Naive thymus-derived CD4-positive, alpha-beta T cell (primary cell): ENCODE measurements at places on chromosomes 6 and 20.
A peak's percentile ranks its signal among the peaks of the same experiment; 100 is the strongest.

DNA sequence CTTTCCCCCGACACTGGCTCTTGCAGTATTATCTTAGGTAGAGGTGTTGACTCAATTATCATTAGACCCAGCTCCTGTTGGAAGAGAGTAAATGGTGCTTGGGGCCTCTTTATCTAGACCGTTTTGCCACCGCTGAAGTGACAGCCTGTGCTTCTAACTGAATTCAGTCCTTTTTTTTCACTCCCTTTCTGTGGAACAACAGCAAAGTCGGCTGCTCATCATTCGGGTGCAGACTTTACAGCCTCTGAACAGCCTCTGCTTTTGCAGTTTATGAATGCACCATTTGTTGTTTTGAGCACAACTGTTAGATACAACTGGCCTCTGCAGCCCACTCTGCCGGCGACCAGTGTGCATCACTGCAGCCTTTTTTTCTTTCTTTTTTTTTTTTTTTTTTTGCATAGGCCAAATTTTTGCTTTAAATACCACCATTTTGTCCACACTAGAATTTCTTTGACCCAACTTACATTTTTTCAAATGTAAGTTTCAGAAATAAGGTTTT is 35.8 kb downstream of the RREB1 start:
- peaks cover 21% of the 10 kb centered on the region for H3K4me1 ChIP-seq
- H3K27ac ChIP-seq: peak overlapping the region; percentile 8
- DNase-seq: no peak
- peaks cover 4% of the 10 kb centered on the region for H3K36me3 ChIP-seq
- H3K27me3 ChIP-seq: no peaks in the 10 kb centered on the region

GRCh38 chr20:53413186-53413631 is 180.4 kb downstream of the ZNF217 start:
- no peaks in the 10 kb centered on the region for H3K36me3 ChIP-seq
- H3K4me3 ChIP-seq: no peak overlapping the region
- no peaks in the 10 kb centered on the region for H3K27me3 ChIP-seq
- peak; percentile 20 for DNase-seq

DNA sequence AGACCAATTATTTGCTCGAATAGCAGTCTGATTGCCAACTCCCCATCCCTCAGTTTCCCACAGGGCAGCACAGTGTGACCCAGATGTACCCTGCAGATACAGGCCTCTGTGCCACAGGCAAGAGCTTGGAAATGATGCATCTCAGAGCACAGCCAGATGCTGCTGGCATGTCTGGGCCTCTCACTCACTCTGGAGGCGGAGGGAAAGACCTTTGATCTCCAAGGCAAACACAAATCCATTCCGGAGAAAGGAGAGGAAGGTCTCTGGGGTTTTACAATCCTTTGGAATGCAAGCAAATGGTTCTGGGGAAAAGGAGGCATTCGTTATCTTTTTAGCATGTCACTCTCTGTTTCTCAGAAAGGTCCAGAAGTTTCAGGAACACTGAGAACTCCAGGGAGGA is 74.2 kb downstream of the RIOK1 start:
- H3K4me3 ChIP-seq: no peak overlapping the region
- H3K36me3 ChIP-seq: no peaks in the 10 kb centered on the region
- no peak overlapping the region for H3K27ac ChIP-seq
- no peaks in the 10 kb centered on the region for H3K4me1 ChIP-seq
- no peaks in the 10 kb centered on the region for H3K27me3 ChIP-seq

GRCh38 chr6:166484863-166485262 is 101.6 kb downstream of the RAMACL start:
- no peaks in the 10 kb centered on the region for H3K36me3 ChIP-seq
- peaks cover 17% of the 10 kb centered on the region for H3K4me1 ChIP-seq

- H3K27ac ChIP-seq: no peak overlapping the region
- no peaks in the 10 kb centered on the region for H3K27me3 ChIP-seq
- DNase-seq: no peak
- no peak overlapping the region for H3K4me3 ChIP-seq
- H3K36me3 ChIP-seq: no peaks in the 10 kb centered on the region
These were observed 63.3 kb upstream of the EXOC2 start for GRCh38 chr6:756224-756623.

DNA sequence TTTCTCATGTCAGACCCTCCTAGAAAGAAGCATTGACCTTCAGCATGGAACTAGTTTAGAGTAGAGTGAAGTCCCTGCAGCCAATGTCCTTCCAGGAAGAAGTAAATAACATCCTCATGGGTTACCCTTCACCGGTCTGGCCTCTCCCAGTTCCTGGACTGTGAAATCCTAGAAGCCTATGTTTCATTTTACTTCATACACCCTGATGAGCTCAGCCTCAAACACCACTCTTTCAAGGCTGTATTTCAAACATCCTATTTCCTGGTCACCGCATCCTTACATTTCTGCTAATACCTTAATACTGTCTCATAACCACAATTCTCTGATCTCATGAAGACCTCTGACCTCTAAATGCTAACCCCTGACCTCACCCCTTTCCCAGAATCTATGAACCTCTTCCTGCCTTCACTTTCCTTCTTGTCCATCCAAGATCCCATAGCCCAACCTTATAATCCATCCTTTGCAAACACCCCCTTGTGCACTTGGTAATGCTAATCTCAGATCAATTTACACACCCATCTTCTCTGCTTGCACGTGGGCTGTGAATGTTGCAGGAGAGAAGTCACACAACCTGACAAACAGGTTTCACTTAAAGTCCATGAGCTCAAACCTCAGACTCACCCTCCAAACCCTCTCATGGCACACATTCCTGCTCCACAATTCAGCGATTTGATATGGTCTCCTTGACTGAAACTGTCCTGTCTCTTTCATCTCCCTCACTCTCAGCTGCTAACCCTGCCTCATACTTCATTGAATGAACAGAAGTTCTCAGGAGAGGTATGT is 30.2 kb downstream of the SLC2A10 start:
- no peak overlapping the region for H3K4me3 ChIP-seq
- H3K27me3 ChIP-seq: no peaks in the 10 kb centered on the region
- H3K4me1 ChIP-seq: no peaks in the 10 kb centered on the region
- no peak overlapping the region for H3K27ac ChIP-seq
- no peak for DNase-seq

DNA sequence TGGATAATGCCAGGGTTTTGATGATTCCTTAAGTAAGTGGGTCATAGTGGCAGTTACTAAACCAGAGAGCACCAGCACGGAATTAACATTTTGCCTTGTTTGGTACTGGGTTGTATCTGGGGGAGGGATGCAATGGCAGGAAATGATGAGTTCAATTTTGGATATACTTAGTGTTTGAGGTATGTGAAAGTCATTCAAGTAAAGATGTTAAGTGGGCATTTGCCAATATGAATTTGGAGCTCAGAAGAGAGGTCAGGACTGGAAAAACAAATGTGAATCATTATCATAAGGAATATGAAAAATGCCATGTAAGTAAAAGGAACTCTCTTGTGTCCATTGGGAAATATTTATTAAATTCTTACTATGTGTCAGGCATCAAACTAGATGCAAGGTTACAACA is 6.2 kb downstream of the PXT1 start:
- H3K27me3 ChIP-seq: no peaks in the 10 kb centered on the region
- H3K27ac ChIP-seq: no peak overlapping the region
- no peaks in the 10 kb centered on the region for H3K36me3 ChIP-seq
- no peak overlapping the region for H3K4me3 ChIP-seq
- peaks cover 4% of the 10 kb centered on the region for H3K4me1 ChIP-seq

GRCh38 chr20:1790386-1790785 is 104.8 kb upstream of the SIRPA start:
- H3K27ac ChIP-seq: no peak overlapping the region
- DNase-seq: no peak
- H3K36me3 ChIP-seq: no peaks in the 10 kb centered on the region
- H3K4me1 ChIP-seq: no peaks in the 10 kb centered on the region
- no peak overlapping the region for H3K4me3 ChIP-seq
- no peaks in the 10 kb centered on the region for H3K27me3 ChIP-seq

DNA sequence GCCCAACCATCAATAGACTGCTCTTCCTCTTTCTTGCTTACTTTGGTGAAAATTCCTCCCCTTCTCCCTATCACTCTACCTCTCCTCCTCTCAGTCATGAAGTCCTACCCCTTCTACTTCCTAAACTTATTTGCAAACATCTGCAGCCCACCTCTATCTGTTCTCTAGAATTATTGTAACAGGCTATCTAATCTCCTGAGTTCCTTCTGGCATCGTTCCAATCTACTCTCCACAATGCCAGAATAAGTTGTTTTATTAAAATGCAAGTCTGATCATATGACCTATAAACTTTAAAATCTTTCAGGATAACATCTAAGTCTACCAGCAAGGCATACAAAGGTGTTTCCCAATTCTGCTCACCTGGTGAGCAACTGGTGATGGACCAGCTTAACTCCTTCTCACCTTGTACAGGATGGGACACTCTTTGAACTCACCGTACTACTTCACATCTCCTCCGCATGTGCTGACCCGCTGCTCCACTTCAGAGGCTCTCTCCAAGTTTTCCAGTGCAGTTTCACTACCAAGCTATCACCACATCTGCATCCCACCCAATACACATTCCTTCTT is 7.9 kb downstream of the CD164 start:
- DNase-seq: no peak
- H3K27me3 ChIP-seq: no peaks in the 10 kb centered on the region
- H3K27ac ChIP-seq: no peak overlapping the region
- H3K36me3 ChIP-seq: peaks cover 64% of the 10 kb centered on the region

DNA sequence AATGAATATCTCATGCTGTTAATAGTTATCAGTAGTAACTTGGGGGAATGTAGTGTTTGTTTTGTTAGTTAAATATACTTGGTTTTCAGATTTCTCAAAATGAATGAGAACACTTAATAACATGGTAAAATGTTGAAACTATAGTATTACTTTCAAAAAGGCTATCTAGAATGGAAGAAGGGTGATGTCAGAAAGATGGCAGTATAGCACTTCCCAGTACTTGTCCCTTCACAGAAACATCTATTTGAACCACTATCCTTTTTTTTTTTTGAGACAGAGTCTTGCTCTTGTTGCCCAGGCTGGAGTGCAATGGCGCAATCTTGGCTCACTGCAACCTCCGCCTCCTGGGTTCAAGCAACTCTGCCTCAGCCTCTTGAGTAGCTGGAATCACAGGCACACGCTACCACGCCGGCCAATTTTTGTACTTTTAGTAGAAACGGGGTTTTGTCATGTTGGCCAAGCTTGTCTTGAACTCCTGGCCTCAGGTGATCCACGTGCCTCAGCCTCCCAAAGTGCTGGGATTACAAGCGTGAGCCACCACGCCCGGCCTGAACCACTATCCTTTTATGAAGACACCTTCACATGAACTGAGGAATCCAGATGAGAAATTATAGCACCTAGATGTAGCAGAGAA is 4.7 kb upstream of the ECHDC1 start:
- no peaks in the 10 kb centered on the region for H3K36me3 ChIP-seq
- DNase-seq: no peak
- no peak overlapping the region for H3K4me3 ChIP-seq

DNA sequence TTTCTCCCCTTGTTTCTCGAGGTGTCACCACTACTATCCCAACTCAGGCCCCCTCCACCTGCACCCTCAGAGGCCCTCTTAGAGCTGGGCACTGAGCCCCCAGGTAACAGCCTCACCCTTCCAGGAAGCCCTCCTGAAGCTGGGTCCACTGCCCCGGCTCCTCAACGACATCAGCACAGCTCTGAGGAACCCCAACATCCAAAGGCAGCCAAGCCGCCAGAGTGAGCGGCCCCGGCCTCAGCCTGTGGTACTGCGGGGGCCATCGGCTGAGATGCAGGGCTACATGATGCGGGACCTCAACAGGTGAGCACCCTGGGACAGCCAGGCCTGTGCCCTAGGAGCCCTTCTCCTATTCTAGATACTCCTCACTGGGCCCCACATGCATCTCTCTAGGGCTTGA is 12.9 kb upstream of the ZBTB9 start:
- H3K4me3 ChIP-seq: no peak overlapping the region
- H3K27me3 ChIP-seq: no peaks in the 10 kb centered on the region
- H3K4me1 ChIP-seq: no peaks in the 10 kb centered on the region
- no peak overlapping the region for H3K27ac ChIP-seq
- peaks cover 13% of the 10 kb centered on the region for H3K36me3 ChIP-seq

DNA sequence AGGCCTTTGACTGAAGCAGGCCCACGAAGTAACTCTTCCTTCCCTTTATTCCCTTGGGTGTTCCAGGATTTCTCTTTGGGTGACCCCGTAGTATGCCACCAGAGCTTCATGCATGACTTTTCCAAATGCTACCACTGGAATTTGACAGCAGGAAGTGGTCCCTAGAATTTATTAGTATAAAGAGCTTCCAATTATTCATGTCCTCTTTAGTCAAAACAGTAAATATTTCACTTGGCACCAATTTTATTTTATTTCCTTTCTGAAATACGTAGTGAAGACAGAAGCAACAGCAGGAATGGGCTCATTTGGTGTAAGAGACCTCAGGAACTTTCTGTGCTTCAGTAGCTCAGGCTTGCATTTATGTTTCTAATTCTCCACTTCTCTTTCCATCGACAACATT is 151.3 kb downstream of the LCA5 start:
- no peak for DNase-seq
- H3K36me3 ChIP-seq: no peaks in the 10 kb centered on the region
- H3K27ac ChIP-seq: no peak overlapping the region
- no peaks in the 10 kb centered on the region for H3K27me3 ChIP-seq
- H3K4me3 ChIP-seq: no peak overlapping the region
